ENCODE measurements at places on chromosomes 4 and X. TPM values are rescaled to one million over a fixed set of nuclear protein-coding genes. Genes with fewer than 3 reads are reported as not detected.

GRCh38 chr4:22500128-22500611, 15.7 kb downstream of the ADGRA3 start:
- no peaks in the 10 kb centered on the region for H3K4me1 ChIP-seq
- no peaks in the 10 kb centered on the region for H3K36me3 ChIP-seq
- no peaks in the 10 kb centered on the region for H3K27me3 ChIP-seq
- no peak for DNase-seq

- no peak overlapping the region for H3K4me3 ChIP-seq
- no peak for DNase-seq
- H3K27ac ChIP-seq, result no peak overlapping the region
- no peaks in the 10 kb centered on the region for H3K36me3 ChIP-seq
- no peaks in the 10 kb centered on the region for H3K27me3 ChIP-seq
Measured at GRCh38 chr4:84968925-84969324, 2.4 kb upstream of the WDFY3 start.

The PSAPL1 gene
- total RNA-seq, result under 0.01 TPM

The ARSJ gene
- 2.0 TPM for total RNA-seq

The XAGE2 gene
- not detected for total RNA-seq

DNA sequence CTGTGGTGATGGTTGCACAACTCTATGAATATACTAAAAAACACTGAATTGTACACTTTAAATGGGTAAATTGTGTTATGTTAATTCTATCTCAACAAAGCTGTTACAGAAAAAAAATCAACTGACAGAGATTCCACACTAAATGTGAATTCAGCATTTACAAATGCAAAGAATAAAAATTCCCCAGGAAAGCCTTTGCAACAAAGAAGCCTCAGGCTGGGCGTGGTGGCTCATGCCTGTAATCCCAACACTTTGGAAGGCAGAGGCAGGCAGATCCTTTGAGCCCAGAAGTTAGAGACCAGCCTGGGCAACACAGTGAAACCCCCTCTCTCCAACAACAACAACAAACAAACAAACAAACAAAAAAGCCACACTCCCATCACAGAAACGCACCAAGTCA, 8.9 kb downstream of the BCLAF3 start:
- H3K4me3 ChIP-seq, result no peak overlapping the region
- DNase-seq, result no peak
- no peaks in the 10 kb centered on the region for H3K36me3 ChIP-seq
- no peaks in the 10 kb centered on the region for H3K4me1 ChIP-seq

The BBS12 gene
- 5.9 TPM for total RNA-seq

DNA sequence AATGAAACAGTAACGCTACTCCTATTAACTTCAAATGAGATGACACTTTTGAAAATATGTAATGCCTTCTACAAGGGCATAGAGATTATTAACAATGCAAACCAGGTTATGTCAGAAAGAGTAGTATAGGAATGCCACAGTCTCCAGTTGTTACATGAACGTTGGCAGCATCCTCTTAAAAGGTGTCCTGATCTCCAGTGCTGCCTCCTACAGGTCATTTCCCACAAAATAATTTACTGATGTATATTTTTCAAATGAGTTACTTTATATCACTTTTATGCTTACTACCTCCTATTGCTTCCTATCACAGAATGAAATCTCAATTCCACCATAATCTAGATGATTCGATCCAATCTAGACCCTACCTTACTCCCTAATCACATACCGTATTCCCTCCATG, 195.2 kb upstream of the EPHA5 start:
- H3K27me3 ChIP-seq, result no peaks in the 10 kb centered on the region
- no peaks in the 10 kb centered on the region for H3K36me3 ChIP-seq
- no peaks in the 10 kb centered on the region for H3K4me1 ChIP-seq
- H3K27ac ChIP-seq, result no peak overlapping the region
- no peak overlapping the region for H3K4me3 ChIP-seq

- H3K27me3 ChIP-seq, result peaks cover 4% of the 10 kb centered on the region
- no peak overlapping the region for H3K27ac ChIP-seq
- DNase-seq, result no peak
- H3K36me3 ChIP-seq, result no peaks in the 10 kb centered on the region
- no peaks in the 10 kb centered on the region for H3K4me1 ChIP-seq
Measured at GRCh38 chrX:134365904-134366303, 94.1 kb upstream of the HPRT1 start.

All from tibial nerve (tissue), 4 donors.